ENCODE measurements at places on chromosomes 6 and 20. TPM values are rescaled to one million over a fixed set of nuclear protein-coding genes. Genes with fewer than 3 reads are reported as not detected.

DNA sequence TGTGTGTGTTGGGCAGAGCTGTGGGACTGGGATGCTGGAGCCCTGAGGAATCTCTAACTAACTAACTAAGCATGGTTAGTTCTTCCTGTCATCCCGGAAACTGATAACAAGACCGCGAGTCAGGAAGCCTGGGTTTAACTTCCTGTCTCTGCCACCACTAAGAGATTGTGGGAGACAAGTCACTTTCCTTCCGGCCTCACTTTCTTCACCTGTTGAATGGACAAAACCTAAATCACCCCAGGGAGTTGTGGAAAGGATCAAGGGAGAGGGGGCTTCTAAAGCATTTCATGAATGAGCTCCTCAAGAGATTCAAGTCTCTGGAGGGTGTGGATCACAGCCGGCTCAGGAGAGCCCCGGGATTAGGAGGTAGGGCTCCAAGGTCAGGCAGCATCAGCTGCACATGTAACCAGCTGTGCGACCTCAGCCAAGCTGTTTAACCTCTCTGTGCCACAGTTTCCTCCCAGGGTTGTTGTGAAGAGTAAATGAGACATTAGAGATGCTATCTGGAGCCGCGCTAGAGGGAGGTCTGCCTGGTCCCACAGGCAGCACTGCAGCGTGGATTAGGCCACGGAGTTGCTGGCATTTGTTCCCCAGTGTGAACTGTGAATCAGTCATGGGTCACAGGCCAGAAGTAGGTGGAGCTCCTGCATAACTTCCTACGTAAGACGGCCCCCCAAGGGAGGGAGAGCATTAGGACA is 105.1 kb downstream of the TOX2 start:
- peak; percentile 14 for DNase-seq

GRCh38 chr6:148258868-148259267 is 83.8 kb upstream of the SASH1 start:
- no peak for DNase-seq

COL21A1 gene
- total RNA-seq = 3.3 TPM

DLL1 gene
- total RNA-seq = 71.8 TPM

Measured in myocyte (in vitro differentiated cells).